ENCODE measurements at places on chromosomes 5 and 9.

GRCh38 chr9:82367016-82367415 is 378.4 kb downstream of the SPATA31D1 start:
- no peak for DNase-seq

DNA sequence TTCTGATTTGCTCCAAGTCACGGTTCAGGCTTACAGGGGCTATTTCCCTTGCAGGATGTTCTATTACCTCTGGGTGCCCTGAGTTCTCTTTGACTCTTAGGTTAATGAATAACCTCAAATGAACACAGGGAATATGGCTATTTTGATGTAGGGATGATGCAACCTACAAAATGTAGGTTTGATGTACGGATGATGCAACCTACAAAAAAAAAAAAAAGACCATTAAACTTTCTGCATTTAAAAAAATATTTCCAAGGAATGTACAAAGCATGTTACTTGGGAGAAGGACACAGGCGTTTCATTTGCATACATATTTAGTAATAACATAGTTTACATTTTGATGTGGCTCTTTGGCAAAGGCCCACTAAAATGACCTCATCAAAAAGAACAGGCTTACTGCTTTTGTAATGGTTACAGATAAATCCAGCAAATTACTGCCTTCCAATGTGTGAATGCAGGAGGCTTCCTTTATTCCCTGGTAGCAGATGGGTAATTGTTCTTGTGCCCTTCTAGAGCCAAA is 36.3 kb downstream of the ZNF474 start:
- no peak for DNase-seq

GRCh38 chr9:136010615-136011361 is 49.6 kb upstream of the UBAC1 start:
- no peak for DNase-seq

GRCh38 chr5:78647351-78647818 is 1.2 kb downstream of the LHFPL2 start:
- DNase-seq: no peak

DNA sequence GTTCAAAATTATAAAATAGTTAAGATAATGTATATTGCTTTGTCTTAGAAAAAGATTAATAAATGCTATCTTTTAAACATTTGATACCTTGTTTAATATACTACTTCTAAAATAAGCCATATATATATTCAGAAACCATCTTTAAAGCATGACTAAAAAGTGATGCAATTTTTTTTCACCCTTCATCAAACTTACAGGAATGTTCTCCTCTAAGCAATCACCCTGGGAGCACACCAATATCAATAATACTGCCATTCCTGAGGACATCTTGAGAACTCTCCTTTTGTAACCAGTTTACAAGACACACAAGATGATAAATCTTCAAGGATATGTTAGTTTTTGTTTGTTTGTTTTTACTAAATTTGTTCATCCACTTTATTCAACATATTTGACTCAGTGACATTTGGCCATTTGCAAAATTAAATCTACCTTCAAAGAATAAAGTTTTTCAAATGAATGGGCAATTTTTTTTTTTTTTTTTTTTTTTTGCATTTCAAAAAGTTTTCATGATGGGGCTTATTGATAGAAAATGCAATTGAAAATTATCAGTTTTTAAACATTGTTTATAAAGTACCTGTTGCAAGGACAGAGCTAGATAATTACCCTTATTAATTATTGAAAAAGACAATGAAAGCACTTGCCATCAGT is 17.2 kb downstream of the FOXD1 start:
- DNase-seq: no peak

DNA sequence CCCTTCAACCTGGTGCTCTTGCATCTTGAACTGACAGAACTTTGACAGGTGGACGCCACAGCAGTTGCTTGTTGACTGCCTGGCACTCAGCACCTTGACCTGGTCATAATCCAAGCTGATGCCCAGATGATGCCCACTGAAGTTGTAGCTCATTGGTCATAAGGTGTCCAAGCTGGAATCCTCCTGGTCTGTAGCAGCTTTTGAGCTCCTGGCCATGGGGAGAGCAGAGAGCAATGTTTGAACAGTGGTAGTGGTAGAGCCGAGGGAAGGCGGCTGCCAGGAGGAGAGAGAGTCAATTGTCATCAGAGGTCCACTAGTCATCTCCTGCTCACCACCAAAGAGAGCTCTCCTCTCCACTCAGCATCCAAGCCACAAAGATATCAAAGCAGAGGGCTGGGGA is 23.3 kb downstream of the CSF2 start:
- DNase-seq: no peak

DNA sequence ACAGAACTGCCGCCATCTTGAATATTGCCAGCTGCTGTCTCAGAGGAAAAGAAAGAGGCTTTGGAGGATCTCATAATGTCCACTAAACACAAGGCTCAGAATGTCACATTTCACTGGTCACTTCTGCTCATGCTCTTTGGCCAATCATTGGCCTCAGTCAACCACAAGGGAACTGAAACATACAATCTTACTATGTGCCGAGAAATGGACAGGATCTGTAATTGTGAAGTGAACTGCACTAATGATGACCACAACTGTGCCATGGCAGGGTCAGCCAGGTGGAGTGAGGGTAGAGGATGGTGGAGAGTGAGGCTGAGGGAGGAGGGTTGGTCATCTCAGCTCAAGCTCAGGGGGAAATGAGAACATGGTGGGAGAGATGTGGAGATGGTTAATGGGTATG is 32.8 kb downstream of the GDNF start:
- DNase-seq: no peak

DNA sequence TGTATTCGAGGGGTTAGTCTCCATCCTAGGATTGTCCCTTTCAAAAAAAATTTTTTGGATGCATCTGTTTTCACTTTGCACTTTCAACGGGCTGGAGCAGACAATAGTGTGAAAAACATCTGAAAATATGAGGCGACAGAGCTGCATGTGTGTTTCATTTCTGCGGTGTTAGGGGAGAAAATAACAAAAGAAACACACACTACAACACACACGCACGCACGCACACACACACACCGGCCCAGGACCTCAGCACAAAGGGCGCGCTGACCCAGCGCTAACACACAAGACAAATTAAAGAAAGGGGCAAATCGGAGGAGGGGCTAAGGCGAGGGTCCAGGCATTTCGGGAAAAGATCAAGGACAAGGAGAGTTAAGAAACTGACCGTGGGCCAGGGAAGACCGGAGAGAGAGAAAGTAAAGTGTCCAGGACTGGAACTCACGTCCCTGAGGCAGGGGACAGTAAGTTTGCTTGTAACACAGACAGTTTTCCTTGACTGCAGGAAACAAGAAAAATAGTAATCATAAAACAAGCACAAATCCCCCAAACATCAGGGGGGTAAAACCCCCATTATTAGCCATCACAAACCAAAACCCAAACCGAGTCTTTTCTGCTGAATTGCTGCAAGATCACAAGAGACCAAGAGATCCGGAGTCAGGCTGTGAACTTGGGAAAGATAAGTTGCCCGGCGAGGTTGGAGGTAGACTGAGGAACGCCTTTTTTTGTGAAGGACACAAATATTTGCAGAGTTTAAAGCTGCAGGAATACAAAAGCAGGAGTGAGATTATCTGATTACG is 302.1 kb downstream of the PARP8 start:
- DNase-seq: no peak

DNA sequence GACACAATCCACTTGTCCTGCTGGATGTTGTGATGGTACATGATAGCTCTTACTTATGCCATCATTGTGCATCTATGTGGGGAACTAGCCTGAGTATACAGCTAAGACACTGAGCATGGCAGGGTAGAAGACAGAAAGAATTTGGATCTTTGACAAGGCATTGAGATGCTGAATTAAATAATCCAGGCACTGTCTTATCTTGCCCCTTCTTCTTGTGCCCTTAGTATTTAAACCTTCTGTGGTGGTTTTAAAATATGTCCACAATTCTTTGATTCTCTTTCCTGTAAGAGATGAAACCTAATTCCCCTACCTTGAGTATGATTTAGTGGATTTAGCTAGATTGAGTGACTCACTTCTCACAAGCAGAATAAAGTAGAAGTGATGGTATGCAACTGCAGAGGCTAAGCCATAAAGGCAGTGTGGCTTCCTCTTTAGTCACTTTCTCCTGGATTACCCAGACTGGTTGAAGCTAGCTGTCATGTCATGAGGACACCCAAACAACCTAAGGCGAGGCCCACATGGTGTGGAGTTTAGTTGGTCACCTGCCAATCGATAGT is 174.0 kb upstream of the NREP start:
- no peak for DNase-seq

DNA sequence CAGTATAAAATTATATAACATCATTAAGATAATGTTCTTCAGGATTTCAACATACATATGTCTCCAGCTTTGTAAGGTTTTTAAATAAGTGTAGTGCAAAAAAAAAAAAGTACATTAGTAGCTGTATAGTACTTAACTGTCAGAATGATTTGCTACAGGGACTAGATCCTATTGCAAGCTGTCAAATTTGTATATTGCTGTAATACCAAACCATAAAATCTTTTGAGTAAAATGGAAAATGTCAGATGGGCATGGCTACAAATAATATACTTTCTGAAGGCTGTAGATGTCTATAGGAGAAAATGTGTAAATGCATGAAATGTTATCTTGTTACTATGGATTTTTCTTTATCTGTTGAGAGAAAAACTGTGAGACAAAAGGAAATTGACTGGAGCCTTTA is 298.5 kb downstream of the KDM4C start:
- no peak for DNase-seq

DNA sequence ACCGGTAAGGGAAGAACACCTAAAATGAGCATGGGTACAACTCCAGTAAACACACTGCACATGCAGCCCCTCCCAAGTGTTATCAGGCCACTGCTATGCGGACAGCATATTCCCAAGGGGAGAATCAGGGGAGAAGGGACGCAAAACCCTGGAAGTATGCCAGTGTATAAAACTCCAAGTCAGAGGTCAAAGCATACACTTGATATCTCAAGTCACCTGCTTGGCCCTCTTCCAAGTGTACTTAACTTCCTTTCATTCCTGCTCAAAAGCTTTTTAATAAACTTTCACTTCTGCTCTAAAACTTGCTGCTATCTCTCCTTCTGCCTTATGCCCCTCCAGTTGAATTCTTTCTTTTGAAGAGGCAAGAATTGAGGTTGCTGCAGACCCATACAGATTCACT is 408.1 kb downstream of the HTR1A start:
- DNase-seq: no peak

GRCh38 chr9:94108584-94108983 is 24.3 kb downstream of the PTPDC1 start:
- DNase-seq: no peak

DNA sequence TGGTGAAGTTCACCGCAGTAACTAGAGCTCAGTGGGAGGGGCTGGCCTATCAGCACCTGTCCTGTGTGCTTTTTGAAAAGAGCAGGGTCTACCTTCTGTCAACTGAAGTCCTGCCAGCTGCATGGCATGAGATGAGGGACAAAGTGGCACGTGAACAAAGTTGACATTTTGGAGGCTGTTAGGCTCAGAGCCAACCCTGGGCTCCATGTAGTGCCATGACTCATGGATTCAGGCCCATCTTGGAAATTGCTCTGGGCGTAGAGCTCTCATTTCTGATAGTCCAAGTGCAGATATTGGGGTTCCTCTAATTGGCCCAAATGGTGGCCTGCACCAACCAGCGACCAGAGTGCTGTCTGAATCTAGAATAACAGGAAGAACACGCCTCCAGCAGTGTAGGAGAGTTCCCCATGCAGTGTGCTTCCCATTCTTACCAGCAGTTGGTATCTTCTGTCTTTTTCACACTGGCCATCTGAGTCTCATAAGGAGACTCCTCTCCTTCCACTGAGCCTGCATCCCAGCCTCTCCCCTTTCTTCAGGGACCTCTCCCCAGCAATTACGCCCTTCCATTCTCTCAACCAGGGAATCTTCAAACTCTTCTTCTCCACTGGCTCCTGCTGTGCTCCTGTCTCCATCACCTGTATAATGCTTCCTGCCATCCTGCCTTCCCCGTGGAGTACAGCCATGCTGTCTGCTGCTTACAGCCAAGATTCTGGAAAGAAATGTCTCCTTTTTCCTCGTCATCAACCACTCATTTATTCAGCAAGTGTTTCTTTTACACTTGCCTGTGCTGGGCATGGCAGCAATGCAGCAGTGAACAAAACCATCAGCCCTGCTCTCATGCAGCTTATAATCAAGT is 30.4 kb downstream of the IRF1 start:
- no peak for DNase-seq

- no peak for DNase-seq
Observed at GRCh38 chr9:36834736-36835135, 199.3 kb downstream of the PAX5 start.

DNA sequence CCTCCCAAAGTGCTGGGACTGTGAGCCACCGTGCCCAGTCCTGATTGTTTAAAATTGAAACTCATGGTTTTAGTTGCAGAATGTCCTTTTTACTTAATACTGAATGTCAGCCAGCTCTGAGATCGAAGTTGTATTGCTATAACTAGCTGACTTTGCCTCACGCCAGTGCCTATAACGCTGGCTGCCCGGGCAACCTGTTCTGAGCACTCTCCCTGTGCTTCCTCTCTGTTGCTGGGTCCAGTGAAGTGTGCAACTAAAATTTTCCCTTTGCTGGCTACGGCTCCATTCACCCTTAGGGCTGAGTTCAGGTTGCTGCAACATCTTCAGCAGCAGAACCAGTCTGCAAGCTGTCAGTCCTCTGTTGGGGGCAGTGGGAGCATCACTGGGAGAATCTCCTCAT is 65.9 kb downstream of the GLDC start:
- no peak for DNase-seq

DNA sequence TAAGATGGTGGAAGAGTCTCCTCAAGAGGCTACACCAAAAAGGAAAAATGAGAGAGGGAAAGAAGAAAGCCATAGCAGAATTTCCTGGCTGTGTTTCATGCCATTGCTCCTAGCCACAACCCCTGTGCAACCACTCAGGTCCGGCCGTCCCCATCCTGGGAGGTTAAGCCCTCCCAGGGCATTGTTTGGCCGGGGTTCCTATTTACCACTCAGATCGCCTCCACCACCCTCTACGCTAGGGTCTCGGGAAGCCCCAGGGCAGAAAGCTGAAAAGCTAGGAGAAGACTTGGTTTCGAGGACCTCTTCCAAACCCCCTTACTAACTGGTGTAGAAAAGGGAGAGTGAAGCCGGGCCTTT is 715 bp downstream of the RC3H2 start:
- peak; percentile 14 for DNase-seq

DNA sequence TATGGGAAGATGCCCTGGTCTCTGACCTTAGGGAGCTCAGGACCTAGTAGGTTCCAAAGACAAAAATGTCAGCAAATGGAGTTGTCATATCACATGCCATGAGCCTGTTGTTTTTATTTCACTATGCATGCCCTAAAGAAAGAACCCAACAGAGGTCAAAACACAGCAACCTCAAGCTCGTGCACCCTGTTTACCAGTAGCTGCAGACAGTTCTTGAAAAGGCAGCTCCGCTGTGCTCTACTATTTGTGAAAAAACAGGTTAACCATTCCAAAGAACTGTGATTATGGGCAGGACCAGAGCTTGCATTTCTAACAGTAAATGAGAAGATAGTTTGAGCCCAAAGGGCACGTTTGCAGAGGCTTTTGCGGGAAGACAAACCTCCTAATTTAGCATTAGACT is 22.8 kb downstream of the ITK start:
- DNase-seq: no peak

DNA sequence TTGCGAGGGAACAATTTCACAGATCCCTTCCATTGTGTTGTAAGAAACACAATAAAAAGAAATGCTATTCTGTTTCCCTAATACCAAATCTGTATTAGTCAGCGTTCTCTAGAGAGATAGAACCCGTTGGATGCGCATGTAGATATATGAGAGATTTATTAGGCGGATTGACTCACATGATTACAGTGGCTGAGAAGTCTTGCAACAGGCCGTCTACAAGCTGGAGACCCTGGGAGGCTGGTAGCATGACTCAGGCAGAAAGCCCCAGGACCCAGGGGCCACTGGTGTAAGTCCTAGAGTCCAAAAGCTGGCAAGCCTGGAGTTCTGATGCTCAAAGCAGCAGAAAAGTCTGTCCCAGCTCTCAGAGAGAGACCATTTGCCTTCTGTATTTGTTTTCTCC is 18.4 kb upstream of the IL17B start:
- no peak for DNase-seq
